ENCODE measurements at places on chromosomes 5 and 9.

GRCh38 chr9:114002986-114003350 is 75.1 kb downstream of the AMBP start:
- DNase-seq = no peak

- DNase-seq = peak; percentile 84
Observed at GRCh38 chr5:109921735-109922380, 232.1 kb downstream of the MAN2A1 start.

DNA sequence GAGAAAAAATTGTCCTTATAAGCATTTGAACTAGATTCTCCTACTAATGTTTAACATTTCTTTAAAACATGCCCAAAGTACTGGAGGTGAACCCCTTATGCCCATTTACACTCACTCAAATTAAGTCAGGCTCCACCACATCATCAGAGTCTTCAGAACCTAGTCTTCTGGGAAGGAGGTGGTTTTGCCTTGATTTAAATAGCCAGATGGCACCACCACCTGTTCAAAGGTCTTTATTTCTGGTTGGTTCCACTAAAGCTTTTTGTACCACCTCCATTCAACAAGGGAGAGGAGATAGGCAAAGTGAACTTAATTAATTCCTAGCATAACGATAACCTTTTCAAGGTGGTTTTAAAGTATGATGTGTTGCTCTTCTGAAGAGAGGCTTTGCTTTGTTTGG is 189.5 kb downstream of the SLF1 start:
- no peak for DNase-seq

DNA sequence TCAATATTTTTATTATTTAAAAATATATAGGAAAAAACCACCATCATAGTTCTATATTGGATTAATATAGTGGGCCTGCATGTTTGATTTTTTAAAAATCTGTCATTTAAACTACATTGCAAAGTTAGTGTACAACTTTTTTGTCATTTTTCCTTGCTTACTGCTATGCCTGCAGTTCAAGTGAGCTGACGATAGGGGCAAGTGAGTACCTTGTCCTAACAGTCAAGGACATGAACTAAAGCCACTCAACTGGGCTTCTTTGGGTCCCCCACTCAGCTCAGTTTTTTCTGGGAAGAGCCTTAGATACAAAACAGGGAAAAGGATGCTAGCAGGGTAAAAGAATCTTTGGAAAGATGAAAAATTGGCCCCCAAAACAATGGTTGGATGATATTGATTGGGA is 269.9 kb downstream of the MAN2A1 start:
- DNase-seq = no peak

GRCh38 chr5:23823521-23823920 is 316.1 kb downstream of the PRDM9 start:
- no peak for DNase-seq

GRCh38 chr9:98039607-98040017 is 16.9 kb upstream of the NANS start:
- no peak for DNase-seq

DNA sequence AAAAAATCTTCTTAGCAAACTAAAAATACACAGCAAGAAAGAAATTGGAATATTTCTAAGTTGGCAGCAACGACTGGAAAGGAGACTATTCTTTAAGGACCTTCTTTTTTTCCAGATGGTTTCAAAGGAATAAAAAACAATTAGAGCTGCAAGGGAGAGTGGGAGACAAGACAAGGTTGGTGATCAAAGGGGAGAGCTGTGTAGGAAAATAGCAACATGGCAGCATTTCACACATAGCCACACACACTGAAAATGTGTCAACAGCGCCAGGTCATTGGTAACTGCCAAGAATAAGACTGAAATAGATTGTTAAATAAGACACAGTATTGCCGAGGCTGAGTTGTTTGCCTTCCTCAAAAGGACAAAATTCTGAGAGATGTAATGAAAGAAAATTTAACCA is 88.1 kb upstream of the TLE1 start:
- no peak for DNase-seq

GRCh38 chr5:146027751-146028150 is 77.6 kb downstream of the PLAC8L1 start:
- DNase-seq = no peak

DNA sequence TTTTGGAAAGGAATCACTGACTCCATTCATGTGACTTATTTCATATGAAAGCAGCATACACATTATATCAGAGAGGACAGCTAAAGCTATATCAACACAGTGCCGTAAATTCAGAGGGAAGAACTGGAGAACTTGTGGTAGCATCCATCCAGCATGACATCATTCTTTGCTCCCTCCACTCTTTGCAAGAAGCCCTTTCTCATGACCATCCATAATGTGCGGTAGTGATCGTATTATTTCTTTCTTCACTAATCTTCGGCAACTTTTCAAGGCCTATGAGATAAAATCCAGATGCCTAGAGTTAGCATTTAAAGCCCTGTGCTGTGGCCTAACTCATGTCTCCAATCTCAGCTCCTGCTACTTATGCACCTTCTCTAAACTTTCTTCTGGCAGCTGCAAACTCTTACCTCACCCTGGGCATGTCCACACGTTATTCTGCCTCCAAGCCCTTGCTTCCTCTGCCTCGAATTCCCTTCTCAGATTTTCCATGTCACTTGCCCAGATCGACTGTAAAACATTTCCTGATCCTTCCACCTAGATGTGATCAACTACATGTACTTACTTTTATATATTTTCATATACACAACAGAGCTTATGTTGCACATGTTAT is 307.3 kb upstream of the SGCD start:
- DNase-seq = no peak

DNA sequence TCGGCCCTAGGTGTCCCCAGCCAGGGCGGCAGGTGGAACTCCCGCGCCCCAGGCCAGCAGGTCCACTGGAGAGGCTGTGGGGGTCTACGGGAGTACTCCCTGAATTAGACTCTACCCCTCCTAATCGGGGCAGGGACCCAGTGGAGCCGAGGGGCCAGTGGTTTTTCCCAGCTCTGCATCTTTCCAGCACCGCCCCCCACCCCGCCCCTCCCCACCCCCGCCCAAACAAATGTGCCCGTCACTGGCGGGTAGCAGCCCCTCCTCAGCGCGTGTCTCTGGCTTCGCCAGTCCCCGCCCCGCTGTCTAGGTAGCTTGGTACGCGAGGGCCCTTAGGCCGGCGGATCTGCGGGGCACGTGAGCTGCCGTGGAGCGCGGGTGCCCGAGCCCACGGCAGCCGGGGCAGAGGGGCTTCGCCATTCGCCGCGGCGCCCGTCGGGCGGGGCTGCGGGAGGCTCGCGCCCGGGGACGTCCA is 7.0 kb downstream of the UNC5A start:
- no peak for DNase-seq

- no peak for DNase-seq
Observed at GRCh38 chr5:117682416-117682815, 1107.8 kb upstream of the SEMA6A start.

DNA sequence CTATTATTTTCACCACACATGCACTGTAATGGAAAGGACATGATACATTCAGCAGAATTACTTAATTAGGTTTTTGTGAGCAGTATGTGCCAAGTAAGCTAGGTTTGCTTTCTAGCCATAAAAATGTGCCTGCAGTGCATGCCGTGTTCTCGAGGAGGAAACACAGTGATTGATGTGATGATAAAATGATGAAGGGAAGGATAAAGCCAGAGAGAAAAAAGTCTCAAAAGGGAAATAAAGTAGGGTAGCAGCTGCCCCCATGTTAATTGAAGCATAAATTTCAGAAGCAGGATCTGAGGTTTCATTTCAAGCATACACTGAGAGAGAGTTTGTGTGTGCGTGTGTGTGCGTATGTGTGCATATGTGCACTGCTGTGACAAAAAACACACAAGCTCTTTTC is 714.2 kb upstream of the C9orf72 start:
- DNase-seq = no peak

GRCh38 chr9:113616621-113617496 is 153.3 kb downstream of the RGS3 start:
- DNase-seq = peak; percentile 52

GRCh38 chr9:109557481-109557880 is 59.4 kb upstream of the PTPN3 start:
- no peak for DNase-seq

- DNase-seq = no peak
Observed at GRCh38 chr5:36664766-36665165, 58.4 kb downstream of the SLC1A3 start.

GRCh38 chr5:124783794-124784193 is 37.4 kb upstream of the ZNF608 start:
- no peak for DNase-seq

GRCh38 chr5:111929867-111930266 is 172.9 kb upstream of the NREP start:
- DNase-seq = no peak

GRCh38 chr5:110618941-110619340 is 107.5 kb downstream of the TMEM232 start:
- no peak for DNase-seq

DNA sequence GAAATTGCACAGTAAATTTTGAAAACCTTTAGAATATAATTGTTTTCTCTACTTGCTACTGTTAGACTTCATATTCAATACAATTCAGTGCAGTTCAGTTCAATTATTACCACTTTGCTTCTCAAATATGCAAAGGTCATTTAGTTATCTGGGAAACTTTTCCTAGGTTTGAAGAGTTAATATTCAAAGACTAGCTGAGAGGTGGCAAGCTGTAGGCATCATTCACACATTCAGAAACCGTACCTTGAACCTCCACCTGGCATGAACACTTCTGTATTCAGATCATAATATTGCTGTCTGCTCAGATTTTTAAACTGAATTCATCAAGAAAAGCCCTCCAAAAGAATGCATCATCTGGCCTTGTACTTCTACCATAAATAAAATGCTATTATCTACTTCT is 162.1 kb upstream of the PCSK5 start:
- DNase-seq = no peak

- no peak for DNase-seq
Observed at GRCh38 chr5:171162596-171162995, 146.5 kb upstream of the TLX3 start.

DNA sequence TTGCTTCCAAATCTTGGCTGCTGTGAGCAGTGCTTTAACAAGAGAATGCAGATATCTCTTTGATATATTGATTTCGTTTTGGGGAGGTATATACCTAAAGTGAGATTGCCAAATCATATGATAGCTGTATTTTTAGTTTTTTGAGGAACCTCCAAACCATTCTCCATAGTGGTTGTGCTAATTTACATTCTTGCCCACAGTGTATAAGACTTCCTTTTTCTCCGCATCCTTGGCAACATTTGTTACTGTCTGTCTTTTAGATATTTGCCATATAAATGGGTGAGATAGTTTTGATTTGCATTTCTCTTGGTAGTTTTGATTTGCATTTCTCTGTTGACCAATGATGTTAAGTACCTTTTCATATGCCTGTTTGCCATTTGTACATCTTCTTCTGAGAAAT is 10.0 kb upstream of the PLK2 start:
- DNase-seq = no peak

DNA sequence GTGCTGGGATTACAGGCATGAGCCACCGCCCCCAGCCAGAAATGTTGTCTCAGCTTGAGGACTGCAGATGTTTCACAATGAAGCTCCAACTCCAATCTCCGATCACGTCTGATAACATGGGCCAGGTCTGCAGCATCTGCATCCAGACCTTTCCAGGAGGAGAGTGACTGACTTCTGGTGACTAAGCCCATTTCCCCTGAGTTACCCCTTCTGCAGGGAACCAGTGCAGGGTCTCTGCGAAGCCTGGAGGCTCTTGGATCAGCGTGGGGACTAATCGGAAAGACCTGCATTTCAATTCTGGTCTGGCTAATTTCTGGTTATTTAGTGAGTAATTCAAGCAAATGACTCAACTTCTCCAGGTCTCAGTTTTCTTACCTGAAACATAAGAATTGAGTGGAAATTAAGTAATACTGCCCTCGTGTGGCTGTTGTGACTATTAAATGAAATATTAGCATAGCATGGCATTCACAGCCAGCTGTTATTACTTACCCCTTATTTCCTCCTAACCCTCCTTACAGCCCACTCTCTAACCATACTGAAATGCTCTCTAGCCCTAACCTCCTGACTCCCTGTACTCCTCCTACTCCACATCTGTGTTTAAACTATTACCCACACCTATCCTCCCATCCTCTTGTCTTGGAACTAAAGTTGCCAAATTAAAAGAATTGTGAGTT is 2.2 kb upstream of the GNPDA1 start:
- peak; percentile 72 for DNase-seq

GRCh38 chr9:136100700-136101614 is 5.9 kb upstream of the NACC2 start:
- no peak for DNase-seq

- DNase-seq = no peak
Observed at GRCh38 chr9:76336027-76336426, 58.2 kb downstream of the RFK start.

GRCh38 chr5:149700347-149700746 is 29.8 kb upstream of the PPARGC1B start:
- no peak for DNase-seq

DNA sequence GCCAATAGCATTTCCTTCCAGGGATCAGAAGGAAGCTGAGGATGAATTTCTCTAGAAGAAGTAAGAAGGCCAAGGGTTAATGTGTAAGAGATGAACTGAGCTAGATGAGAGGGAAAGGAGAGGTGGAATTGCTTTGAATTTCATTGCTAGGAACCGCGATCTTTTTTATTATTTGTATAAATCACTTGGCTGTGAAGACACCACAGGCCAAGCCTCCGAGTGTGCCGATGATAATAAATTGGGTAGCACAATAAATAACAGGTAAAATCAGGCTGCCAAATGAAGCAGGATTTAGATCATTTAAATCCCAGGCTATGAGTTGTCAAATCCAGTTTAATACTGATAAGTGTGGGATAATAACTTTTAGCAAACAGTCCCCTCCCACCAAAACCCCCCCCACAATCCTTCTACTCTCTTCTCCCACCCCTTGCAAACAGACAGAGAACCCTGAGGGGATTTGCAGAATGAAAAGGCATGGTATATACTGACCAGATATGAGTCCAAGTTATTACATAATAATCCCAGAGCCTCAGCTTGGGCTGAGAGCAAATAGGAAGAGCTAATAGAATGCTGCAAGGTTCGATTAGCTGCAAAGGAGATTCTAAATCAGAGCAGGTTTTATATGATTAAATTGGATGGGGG is 143.5 kb downstream of the PPP2R2B start:
- no peak for DNase-seq

DNA sequence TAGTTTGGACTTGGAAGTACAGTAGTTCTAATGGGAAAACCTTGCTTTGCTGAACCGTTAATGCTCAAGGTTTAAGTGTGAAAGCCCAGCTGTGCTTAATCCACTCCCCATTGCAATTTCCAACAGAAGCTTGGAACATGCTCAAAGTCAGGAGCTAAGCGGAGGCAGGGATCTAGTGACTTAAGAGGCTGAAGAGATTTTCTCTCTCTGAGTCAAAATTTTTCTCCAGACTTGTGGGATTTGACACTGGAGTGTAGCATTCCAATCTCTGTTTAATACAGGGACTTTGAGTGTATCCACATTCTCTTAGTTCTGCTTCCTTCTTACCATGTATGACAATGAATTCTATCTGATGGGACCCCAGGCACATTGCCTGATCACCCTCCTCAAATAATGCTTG is 471.8 kb downstream of the KIF4B start:
- DNase-seq = no peak
